ENCODE measurements at places on chromosomes 5 and 9.

DNA sequence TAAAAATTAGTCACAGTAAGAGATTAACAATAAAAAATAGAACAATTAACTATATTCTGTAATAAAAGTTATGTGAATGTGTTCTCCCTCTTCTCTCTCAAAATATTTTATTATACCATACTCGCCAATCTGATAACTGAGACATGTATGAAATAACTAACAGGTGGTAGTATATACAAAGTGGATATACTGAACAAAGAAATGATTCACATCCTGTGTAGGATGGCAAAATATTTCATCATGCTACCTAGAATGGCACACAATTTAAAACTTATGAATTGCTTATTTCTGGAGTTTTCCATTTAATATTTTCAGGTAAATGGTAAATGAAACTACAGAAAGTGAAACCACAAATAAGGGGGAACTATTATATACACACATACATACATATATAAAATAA is 152.5 kb downstream of the RNF180 start:
- no peak for DNase-seq

DNA sequence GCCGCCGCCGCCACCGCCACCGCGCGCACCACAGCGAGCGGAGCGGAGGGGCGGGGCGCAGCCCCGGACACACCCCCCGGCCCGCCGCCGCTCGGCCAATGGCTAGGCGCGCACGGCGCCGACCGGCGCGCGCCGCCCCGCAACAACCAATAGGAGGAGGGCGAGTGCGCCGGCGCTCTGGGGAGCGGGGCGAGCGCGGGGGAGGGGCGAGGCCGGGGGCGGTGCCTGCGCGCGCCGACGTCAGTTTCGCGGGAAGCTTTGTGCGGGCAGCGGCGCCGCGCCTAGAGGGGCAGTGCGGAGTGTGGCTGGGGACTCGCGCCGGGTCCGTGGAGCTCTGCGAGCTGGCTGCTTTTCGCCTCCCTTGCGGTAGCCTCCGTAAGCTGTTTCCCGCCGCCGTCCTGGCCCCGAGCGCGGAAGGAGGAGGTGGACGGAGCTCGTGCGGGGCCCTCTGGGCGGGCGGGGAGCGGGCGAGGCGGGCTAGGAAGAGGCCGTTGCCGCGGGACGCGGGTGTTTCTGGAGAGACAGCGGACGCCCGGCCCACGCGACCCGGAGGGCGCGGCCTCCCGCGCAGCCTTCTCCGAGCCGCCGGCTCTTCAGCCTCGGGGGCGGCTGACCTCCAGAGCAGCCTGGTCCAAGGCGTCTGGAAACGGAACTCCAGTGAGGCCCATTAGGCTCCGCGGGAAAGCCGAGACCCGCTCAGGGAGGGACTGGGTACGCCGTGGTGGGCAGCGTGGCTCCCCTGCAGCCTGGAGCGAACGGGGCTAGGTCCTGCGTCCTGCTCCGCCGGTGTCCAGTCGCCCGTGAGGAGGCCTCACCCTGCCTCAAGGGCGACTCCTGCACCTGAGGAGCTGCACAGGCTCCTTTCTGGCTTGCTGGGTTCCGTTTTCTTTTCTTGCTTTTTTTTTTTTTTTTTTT is at the start of gene ZMYND19:
Gene ZMYND19 (minus strand): TSS at position 44 of the 915 bp plus-strand sequence. CDS start 249 bp downstream, outside the sequence.
- DNase-seq, result peak; percentile 84

DNA sequence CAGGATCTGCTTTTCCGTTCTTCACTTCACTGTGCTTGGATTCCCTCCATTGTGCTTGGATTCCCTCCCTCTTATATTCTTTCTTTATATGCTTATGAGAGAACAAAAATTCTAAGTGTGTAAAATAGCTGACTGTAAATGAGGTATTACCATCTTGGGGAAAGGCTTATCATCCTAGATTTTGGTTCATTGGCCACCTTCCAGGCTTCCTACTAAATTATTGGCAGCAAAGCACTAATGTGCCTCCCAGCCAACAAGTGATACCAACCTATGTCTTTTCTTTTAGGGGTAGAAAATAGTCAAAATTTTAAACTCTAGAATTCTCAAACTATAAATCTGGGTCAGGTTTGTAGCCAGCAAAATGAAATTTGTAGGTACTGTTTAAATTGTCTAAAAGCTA is 52.7 kb downstream of the NDUFAF2 start:
- no peak for DNase-seq

DNA sequence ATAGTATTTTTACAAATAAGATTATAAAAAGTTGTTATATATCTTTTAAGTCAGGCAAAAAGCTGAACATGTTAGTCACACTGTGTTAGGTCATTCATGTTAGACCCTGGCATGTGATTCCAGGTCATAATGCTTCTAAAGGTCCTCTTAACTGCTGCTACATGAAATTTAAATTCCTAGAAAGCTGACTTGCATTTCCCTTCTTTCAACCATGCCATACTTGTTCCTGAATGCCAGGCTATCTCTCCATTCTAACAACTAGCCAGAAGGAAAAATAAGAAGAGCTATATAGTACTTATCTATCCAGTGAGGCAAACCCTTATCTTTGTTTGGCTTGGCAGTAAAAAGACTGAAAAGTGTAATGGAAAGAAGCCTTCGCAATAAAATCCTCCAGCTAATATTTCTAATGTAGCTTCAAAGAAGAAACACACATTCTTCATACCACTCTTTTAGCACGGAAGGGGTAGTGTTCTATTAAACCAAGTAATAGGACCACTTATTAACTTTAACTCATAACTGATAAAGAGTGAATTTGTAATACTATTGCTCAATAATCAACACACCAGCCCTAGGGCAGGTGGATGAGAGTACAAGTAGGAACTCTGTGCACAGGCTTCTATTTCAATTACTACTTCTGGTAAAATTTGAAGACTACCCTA is 310.2 kb downstream of the PDE4D start:
- DNase-seq, result no peak

- no peak for DNase-seq
Measured at GRCh38 chr9:1094749-1095148, 44.6 kb downstream of the DMRT2 start.

- DNase-seq, result no peak
Measured at GRCh38 chr9:626596-626995, 214.9 kb upstream of the DMRT1 start.

DNA sequence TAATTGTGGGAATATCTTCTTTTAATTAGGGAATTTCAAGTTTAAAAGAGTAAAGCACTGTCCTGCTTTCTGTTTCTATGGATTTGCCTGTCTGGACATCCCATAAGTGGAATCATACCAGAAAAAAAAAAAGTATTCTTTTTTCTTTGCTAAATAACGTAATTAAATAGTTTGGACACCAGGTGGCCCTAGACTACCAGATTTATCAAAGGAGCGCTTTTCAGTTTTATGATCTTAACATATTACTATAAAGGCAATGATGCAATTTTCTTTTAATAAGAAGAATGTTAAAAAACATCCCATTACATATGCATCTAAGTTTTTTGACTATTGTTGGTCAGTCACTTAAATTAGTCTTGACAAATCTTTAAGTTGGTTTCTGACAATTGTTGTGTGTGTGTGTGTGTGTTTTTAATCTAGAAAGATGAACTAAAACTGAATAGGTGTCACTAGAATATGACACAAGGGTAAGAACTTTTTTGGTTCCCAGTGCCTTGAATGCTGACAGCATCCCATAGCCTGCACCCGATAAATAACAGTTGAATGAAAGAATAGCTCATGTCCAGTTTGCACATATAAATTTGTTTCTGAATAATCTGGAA is 49.5 kb downstream of the C5orf22 start:
- DNase-seq, result no peak

DNA sequence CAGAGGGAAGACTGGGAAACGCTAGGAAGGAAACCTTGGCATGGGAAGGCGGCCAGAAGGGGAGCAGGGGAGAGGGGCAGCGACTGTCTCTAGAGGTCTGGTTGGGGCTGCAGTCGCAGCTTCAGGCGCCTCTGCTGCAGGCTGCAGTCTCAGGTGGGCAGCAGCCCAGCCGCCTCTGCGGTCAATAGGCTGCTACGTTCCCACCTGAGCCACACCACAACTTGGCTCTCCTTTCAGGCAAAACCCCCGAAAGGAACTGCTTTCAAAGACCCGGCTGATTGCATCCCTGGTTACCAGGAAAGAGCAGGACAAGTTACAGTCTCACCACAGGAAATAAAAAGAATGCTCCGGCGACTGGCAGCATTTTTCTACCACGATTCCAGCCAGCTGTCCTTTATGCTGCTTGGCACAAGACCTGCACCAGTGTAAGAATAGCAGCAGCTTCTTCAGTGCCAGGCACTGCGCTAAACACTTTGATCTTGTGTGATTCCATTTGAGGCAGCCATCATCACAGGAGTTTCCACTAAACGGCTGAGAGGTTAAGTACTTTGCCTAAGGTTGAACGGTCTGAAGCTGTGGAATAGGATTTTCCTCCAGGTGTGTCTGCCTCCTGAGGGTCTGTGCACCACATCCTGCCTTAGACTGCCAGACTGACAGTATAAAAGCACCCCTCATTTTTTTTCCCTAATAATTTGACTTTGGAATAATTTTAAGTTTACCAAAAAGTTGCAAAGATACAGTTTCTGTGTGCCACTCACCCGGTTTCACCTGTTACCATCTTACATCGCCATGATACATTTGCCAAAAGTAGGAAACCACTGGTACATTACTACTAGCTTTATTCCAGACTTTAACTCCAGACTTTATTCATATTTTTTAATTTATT is 7.5 kb downstream of the RPS14 start:
- no peak for DNase-seq

- DNase-seq, result peak; percentile 97
Measured at GRCh38 chr9:129413537-129414376, 207.1 kb downstream of the C9orf50 start.

DNA sequence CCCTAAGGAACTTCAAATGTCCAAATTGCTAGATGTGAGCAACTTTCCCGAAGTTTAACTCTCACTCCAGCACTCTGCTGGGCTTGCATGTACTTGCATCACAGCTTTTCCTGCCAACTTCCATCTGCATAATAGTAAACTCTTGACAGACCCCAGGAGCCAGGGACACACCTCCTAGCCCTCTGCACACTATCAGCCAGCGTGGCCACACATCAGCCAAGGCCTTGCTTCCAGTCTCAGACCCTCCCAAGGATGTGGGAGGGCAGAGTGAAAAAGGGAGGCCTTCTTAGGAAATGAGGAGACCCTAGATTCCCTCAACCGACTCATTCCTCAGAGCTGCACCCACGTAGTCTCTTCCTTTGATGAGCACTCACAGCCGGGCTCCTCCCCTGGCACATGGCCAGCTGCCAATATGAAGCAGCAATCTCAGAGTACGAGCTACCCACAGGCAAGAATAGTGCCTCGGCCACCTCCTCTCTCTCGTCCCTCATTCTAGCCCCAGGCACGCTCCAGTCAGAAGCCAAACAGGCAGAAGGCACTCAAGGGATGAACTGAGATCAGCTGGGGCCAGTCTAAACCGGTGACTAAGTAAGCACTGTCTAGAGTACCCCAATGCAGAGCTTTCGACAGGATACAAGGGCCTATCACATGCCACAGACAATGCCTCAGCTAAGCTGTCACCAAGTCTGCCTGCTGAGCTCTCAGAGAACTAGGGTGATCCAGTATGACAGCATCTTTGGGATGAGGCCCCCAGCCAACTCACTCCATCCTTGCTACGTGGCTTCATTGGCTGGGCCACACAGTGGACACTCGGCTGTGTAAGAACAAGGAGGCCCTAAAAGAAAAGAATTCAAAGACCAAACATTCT is 2.3 kb downstream of the P4HA2 start:
- DNase-seq, result peak; percentile 23

DNA sequence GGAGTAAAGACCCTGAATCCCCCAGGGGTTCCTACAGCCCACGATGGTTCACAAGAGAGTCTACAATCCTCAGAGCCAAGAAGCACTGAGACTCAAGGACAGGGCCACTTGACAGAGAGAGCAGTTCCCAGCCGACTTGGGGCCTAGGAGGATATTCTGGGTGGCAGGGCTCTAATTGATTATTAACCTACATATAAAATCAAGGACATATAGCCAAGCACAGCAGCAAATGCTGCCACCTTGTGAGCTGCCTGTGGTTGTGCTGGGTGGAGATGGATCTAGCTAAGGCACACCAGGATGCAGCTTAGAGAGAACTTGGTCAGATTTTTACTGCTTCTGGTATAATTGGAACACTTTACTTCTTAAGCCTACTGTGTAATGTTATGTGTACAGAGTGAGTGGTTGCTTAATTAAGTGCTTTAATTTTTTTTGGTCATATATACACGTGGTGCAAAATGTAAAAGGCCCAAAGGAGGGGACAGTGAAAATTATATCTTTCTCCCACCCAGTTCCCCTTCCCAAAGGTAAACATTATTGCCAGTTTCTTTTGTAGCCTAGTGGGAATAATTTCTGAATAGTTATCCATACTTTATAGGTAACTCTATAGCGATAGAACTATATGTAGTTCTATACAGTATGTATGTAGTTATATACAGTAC is 78.8 kb downstream of the F2RL2 start:
- peak; percentile 43 for DNase-seq

- no peak for DNase-seq
Measured at GRCh38 chr9:130305381-130305780, 39.8 kb downstream of the HMCN2 start.

GRCh38 chr9:134025606-134026541 is 593 bp downstream of the BRD3OS start:
- DNase-seq, result peak; percentile 32

- DNase-seq, result no peak
Measured at GRCh38 chr5:60207040-60207439, 313.5 kb upstream of the PDE4D start.

GRCh38 chr9:89464300-89464901 is 33.5 kb downstream of the SEMA4D start:
- no peak for DNase-seq
